ENCODE measurements at places on chromosomes 3 and 15.

GRCh38 chr3:114553949-114554593 is 260.2 kb downstream of the TIGIT start:
- no peak for DNase-seq

DNA sequence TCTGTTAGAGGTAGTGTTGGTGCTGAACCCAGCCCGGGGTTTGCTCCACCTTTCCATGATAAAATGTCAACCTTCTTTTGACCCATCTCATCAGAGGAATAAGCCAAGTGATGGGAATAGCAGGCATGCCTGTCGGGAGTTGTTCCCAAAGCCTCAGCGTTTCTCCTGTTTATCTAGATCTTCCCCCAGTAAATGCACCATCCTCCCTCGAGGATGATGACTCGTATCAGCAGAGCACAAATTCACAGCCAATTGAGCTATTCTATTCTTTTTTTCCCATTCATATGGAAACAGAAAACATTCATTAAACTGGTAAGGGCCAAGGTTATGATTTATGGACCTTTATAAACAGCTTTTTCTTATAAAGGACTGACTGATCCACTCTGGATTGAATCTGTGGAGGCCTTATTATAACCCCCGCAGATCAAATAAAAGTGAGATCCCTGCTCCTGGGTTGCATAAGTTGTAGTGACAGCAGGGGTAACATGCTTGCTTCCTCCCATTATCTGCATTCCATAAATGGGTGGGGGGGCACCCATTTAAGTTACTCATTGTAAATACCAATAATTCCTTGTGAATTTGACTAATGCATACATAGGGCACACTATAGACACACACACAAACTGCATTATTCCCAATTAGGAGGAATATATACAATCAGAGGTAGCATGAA is 207.3 kb downstream of the PLCL2 start:
- DNase-seq: no peak

- no peak for DNase-seq
Observed at GRCh38 chr3:81695302-81695701, 66.1 kb downstream of the GBE1 start.

DNA sequence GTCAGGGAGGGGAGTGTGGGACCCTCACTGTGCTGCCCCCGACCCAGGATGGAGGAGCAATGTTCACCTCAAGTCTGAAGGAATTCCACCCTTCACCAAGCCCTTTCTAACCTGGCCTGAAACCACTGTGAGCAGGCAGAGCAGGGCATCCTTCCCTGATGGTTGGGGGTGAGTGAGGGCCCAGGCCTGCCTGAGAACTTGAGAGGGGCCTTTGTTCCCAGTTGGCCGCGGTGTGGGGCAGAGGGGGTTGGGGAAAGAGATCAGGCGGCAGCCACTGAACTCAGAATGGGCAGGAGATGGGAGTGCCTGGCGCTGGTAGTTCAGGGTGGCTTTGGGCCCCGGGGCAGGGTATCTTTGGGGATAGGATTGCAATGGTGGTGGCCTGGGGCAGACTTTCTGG is 103.5 kb upstream of the RPL32 start:
- DNase-seq: no peak

GRCh38 chr3:22306454-22306853 is 555.4 kb upstream of the ZNF385D start:
- DNase-seq: no peak
